COLO829 (cell line): ENCODE measurements at places on chromosomes 6 and 20.

- no peak for DNase-seq
Measured at GRCh38 chr20:46933150-46933549, 38.5 kb downstream of the EYA2 start.

- DNase-seq: no peak
Measured at GRCh38 chr6:29981211-29981812, 39.0 kb downstream of the HLA-A start.

DNA sequence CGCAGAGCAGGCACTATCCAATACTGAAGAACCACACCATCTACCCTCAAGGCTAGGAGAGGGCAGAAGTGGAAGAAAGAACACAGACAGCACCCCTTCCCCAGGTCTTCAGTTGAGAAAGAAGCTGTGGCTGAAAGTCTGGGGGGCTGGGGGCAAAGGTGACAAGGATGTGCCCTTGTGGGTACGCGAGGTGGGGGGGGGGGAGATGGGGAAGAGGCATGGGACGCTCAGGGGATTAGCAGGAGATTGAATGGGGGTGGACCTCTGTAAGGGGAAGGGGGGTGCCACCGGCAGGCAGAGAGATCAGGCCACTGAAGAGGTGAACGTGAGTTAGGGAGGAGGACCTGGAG, 1.1 kb downstream of the B4GALT5 start:
- DNase-seq: no peak

DNA sequence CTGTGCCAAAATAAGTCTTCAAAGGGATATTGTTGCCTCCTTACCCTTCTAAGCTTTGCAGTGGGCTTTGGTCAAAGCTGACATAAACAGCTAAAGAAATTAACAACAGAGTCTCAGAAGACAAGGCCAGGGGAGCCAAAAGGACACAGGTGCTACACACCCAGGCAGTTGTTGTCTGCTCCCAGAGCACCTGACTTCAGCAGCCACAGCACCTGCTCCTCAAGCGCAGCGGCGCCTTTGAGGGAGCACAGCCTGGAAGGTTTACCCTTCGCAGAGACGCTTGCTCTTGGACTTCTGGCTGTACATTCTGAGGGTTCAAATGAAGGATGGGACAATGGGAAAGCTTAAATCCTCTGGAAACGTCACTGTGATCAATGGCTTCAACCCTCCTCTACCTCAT, 16.6 kb downstream of the B4GALT5 start:
- DNase-seq: no peak

DNA sequence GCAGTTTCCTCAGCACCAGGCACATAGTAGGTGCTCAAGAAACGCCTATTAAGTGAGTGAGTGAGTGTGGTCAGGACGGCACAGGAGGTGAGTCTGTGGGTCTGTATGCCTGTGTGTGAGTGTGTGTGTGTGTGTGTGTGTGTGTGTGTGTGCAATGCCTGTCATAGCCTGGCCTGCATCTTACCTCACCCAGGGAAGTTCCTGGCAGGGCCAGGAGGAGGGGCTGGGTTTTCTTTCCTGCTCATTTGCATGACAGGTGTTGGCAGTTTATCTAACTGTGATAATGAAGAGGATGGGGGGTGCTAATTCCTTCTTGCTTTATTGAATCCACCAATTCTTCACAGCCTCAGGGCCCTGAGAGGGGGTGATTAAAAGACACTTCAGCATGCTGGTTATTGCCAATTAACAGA, 146.7 kb upstream of the MLN start:
- DNase-seq: no peak

GRCh38 chr20:62918147-62918546, 8.2 kb downstream of the DIDO1 start:
- DNase-seq: no peak

- no peak for DNase-seq
Measured at GRCh38 chr20:15031546-15032351, 694.3 kb upstream of the FLRT3 start.

DNA sequence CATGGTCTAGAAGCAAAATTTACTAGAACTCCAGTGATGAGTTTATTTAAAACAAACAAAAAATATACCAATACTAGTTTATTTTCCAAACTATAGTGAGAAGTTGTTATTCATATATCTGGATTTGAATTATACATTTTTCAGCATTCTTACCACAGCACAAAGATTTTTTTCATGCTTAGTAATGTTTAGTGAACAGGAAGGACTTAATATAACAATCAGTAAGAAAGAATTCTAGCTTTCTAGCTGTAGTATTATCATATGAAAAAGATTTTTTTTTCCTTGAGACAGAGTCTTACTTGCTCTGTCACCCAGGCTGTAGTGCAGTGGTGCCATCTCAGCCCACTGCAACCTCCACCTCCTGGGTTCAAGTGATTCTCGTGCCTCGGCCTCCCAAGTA, 13.8 kb downstream of the MARCKS start:
- no peak for DNase-seq

DNA sequence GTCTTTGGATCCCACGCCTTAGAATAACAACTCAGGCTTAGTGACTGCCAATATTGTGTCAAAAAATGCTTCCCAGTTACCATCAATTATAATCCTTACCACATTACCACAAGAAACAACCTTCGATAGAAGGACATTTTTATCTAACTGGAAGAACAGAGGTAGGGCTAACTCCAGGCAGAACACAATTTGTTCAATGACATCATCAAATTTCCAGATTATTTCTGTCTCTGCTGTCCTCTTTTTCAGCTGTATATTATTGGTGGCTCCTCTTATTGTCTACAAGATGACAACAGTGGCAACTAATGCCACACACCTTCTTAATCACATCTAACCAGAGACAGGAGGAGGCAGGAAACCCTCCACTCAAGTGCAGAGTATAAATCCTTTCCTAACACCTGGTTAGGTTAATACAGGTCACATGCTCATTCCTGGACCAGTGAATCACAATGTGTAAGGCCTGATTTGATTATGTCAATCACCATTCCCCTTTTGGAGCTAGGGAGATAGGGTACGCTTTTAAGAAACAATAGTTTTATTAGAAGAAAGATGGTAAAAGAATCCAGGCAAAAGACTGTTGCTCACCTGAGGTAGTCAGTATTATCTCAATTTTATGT, 18.0 kb downstream of the KHDC1L start:
- no peak for DNase-seq

DNA sequence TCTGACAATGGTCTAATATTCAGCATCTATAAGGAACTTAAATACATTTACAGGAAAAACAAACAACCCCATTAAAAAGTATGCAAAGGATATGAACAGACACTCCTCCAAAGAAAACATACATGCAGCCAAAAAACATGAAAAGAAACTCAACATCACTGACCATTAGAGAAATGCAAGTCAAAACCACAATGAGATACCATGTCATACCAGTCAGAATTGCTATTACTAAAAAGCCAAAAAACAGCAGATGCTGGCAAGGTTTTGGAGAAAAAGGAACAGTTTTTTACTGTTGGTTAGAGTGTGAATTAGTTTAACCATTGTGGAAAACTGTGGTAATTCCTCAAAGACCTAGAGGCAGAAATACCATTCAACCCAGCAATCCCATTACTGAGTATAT, 339.0 kb upstream of the ADGRB3 start:
- no peak for DNase-seq

- DNase-seq: no peak
Measured at GRCh38 chr6:111468329-111469012, 14.5 kb downstream of the REV3L start.

DNA sequence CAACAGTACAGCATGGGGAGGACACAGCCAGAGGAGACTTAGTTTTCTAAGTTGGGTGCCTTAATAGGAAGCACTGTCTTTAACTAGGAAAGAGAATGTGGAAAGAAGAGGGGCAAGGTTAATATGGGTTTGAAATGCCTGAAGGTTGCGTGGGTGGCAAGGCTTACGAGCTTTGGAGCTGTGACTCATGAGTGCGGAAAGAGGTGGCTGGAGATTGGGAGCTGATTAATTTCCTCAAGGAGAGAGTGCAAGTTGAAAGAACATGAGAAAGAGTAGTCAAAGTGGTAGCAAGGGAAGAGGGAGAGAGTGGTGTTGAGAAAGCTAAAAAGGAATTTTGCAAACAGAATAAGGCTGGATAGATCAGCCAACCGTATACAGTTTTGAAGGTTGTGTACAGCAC, 315.1 kb upstream of the PRND start:
- peak; percentile 93 for DNase-seq

- no peak for DNase-seq
Measured at GRCh38 chr20:6863355-6863754, 95.9 kb downstream of the BMP2 start.

GRCh38 chr20:44601801-44602204, 19.4 kb downstream of the PKIG start:
- DNase-seq: peak; percentile 97

DNA sequence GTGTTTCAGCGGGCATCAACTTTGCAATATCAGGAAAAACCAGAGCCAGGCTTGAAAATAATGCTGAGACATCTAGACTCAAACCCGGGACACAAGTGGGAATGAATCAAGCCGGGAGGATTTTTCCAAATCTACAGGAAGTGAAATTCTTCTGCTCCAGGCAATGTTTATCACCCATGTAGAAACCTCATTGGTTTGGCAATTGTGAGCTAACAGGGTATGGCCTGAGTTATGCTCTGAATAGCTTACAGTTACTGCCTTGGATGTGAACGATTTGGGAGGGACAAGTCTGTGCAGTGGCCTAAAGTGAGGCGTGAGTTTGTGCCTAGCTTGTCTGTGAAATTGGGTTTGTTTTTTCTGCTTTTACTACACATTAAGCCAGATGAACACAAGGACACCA, 87.4 kb downstream of the PCSK2 start:
- no peak for DNase-seq
